ENCODE measurements at places on chromosomes 13 and 19.
A peak's percentile ranks its signal among the peaks of the same experiment; 100 is the strongest.

- no peak for DNase-seq
Measured at GRCh38 chr13:52808842-52809219, 39.6 kb downstream of the PCDH8 start.

- no peak for DNase-seq
Measured at GRCh38 chr19:40576151-40576584, 505 bp upstream of the SHKBP1 start.

GRCh38 chr13:41742917-41743552 lies 217.9 kb downstream of the VWA8 start:
- no peak for DNase-seq

- DNase-seq: no peak
Measured at GRCh38 chr13:102236830-102237229, 165.0 kb downstream of the FGF14 start.

- peak; percentile 37 for DNase-seq
Measured at GRCh38 chr13:28299916-28300315, 161.6 kb downstream of the PAN3 start.

GRCh38 chr19:48810151-48810550 lies 678 bp downstream of the BCAT2 start:
- DNase-seq: no peak

DNA sequence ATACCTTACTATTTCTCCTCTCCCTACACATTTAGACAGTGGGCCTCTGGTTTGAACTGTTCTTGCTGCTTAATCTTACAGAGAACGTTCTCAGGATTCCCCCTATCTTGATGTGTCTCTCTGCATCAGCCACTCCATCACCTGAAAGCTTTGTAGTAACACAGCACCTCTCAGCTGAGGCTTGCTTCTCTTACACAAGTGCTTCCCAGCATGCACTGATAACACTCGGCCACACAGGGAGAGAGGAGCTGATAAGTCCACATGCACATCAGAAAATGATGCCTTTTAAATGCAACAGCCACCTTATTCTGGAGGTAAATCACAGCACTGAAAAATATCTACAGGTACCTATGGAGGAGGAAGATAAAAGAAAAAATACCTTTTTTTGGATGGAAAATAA lies 192.2 kb upstream of the TSHZ3 start:
- no peak for DNase-seq

DNA sequence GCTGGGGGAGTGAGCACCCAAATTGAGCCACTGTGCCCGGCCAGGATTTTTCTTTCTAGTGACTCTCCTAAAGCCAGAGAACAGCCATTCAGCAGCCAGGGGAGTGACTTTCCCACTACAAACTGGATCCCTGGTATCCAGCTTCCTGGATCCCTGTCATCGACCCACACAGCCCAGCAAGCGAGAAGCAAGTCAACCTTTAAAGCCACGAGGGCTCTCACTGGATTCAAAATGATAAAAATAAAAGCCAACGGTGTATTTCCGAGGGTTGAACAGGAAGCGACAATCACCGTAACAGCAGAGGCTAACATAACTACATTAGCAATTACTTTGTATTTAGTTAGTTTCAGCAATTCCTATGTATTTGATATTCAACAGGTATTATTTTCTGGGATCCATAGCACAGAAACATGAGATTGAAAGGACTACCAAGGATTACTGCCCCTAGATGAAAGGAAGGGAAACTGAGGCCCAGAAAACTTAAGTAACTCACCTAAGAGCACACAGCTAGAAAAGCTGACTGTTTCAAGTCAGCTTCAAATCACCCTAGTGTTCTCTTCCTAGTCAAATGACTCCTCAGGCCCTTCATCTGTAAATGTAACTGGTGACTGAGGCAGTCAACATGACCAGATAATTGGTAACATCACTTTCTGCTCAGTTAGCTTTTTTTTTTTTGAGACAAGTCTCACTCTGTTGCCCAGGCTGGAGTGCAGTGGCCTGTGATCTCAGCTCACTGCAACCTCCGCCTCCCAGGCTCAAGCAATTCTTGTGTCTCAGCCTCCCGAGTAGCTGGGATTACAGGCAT lies 2.7 kb downstream of the RFX1 start:
- no peak for DNase-seq

GRCh38 chr19:50909240-50910070 lies 1.7 kb downstream of the KLK4 start:
- DNase-seq: no peak

DNA sequence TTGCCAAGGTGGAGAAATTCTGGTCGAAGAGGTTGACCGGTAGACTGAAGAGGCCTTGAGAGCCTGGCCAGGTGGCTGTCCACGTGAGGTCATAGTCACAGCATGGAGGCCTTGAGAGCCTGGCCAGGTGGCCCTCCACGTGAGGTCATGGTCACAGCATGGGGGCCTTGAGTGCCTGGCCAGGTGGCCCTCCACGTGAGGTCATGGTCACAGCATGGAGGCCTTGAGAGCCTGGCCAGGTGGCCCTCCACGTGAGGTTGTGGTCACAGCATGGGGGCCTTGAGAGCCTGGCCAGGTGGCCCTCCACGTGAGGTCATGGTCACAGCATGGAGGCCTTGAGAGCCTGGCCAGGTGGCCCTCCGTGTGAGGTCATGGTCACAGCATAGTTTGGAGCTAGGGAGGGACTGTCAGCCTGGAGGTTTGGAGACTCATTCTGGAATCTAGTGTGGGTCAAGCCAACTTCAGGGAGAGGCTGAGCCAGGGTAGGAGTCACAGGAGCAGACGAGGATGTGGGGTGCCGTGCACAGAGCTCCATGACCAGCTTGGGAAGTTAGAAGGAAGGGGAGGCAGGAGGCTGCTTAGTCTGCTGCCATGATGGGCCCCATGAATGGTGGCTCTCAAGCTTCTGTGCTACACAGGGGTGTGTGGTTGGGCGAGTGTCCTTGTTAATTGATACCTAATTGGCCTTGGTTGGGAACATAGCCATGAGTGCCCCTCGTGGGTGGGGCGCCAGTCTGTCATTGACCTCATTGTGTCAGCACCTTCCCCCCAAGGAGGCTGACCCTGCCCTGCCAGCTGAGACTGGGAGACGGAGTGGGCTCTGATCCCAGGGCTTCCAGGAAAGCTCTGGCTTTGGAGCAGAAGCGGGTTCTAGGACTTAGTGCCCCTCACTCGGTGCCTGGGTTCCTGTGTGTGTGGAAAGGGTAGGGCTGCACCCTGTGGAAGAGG lies 4.0 kb downstream of the LENG9 start:
- no peak for DNase-seq

DNA sequence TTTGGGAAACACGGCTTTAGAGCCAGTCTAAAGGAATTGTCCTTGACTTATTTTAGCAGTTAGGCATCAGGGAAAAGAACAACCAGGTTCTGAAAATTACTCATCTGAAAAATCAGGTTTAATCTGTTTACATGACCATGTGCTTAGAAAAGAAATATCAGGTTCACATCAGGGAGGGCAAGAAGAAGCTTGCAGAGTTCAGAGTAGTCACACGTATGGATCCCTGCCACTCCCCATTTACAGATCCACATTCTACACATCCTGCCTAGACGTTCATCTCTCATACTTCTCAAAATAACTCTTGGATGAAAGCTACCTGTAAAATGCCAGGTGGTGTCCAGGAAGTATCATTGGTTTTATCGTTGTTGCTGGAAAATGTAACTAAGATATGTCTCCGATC lies 14.0 kb upstream of the PHF11 start:
- no peak for DNase-seq

DNA sequence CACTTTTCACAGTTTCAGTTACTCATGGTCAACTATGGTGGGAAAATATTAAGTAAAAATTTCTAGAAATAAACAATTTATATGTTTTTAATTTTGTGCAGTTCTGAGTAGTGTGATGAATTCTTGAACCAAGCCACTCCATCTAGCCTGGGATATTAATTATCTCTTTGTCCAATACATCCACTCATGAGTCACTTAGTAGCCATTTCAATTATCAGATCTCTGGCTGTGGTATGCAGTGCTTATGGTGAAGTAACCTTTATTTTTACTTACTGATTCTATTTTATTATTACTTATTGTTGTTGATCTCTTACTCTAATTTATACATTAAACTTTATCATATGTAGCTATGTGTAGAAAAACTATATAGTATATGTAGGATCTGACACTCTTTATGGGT lies 128.9 kb upstream of the KLHL1 start:
- no peak for DNase-seq

- no peak for DNase-seq
Measured at GRCh38 chr19:5870986-5871394, 650 bp upstream of the FUT5 start.

GRCh38 chr13:78602561-78603239 lies 652 bp downstream of the POU4F1 start:
- DNase-seq: no peak

DNA sequence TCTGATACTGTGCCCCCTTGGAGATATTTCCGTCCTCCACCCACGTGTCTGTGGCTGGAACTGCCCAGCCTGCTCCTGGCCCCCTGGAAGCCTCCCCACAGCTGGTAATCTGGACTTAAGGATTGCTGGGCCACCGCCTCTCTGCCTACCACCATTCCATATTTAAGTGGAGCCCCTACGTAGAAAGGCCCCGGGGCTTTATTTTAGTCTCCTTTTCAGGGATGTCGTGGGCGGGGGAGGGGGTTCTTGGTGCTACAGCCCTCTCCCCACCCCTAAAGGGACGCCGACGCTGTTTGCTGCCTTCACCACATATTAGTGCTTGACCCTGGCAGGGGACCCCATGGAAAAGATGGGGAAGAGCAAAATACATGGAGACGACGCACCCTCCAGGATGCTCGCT lies 2.7 kb upstream of the NOP53 start:
- peak; percentile 21 for DNase-seq

GRCh38 chr19:37907735-37908455 lies 887 bp downstream of the SIPA1L3 start:
- no peak for DNase-seq

GRCh38 chr19:35733180-35734125 lies 8.8 kb downstream of the IGFLR1 start:
- no peak for DNase-seq

- DNase-seq: no peak
Measured at GRCh38 chr13:110484290-110485048, 77.1 kb downstream of the RAB20 start.

- DNase-seq: no peak
Measured at GRCh38 chr19:4534836-4535658, at the start of gene PLIN5. Gene PLIN5, minus strand, starts transcription at chr19:4535224. Its CDS starts 1,150 bp downstream, at chr19:4534074.

DNA sequence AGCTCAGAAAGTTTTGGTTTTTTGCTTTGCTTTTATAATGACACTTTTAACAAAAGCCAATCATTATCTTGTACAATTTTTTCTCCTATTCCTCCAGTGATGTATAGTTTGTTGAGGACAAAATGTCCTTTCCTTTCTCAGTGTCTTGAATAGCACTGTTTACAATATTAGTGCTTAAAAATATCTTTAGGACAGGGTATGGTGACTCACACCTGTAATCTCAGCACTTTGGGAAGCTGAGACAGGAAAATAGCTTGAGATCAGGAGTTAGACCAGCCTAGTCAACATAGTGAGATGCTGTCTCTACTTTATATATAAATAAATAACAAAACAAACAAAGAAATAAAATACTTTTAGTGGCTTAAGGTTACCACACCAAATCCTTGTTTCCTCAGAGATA lies 41.9 kb downstream of the SPRY2 start:
- DNase-seq: no peak

DNA sequence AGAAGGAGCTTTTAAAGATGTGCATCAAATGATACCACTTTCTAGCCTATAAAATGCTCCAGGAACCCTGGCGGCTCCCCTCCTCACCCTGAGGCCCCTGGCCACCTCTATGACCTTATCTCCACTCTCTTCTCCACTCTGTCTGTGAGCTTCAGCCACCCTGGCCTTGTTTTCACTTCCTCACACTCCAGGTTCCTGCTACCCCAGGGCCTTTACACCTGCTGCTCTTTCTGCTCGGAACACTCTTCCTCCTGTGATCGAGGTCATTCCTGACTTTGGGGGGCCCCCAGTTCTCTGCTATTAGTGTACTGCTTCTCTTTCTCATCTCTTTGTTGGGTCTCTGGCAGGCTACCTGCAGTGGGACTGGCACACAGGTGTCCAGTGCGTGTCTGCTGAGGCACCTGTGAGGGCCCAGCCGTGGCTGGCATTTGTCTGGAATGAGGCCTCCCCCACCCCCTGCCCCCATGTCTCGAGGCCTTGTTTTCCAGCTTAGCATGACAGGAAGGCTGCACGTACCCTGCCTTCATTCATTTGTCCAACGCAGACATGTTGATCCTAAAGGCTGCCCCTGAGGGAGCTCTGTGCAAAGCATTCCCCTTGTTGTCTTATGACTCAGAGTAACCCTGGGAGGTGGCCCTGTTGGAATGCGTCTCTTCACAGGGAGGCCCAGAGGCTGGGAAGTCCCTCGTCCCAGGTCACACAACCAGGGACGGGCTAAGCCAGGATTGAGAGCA lies 2.3 kb downstream of the DDA1 start:
- peak; percentile 61 for DNase-seq

GRCh38 chr13:65188721-65189120 lies 2041.4 kb downstream of the PCDH9 start:
- no peak for DNase-seq

GRCh38 chr13:111038887-111039286 lies 76.2 kb upstream of the ARHGEF7 start:
- DNase-seq: no peak

DNA sequence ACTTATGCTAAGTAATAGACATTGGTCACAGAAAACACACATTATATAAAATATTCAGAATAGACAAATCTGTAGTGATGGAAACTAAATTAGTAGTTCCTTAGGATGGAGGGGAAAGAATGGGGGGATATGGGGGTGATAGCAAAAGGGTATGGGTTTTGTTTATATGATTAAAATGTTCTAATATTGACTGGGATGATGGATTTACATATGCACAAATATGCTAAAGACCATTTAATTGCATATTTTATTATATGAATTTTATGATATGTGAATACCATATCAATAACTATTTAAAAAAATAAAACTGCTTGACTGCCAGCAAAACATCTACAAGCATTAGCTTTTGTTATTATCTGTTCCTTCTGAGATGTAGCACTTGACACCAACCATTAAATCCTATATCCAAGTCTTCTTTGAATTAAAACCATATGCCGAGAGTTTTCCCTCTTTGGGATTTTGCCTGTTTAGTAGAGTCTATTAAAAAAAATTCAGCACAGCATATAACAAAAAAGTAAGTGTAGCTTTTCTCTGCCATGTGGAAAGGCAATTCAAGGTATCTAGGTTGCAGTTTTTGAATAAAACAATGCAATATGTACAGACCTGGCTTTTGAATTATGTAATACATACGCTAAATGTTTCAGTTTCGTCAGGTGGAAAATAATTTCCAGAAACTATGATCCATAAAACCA lies 2584.1 kb upstream of the PCDH20 start:
- DNase-seq: no peak

- DNase-seq: no peak
Measured at GRCh38 chr13:48630773-48631172, 23.0 kb upstream of the CYSLTR2 start.

DNA sequence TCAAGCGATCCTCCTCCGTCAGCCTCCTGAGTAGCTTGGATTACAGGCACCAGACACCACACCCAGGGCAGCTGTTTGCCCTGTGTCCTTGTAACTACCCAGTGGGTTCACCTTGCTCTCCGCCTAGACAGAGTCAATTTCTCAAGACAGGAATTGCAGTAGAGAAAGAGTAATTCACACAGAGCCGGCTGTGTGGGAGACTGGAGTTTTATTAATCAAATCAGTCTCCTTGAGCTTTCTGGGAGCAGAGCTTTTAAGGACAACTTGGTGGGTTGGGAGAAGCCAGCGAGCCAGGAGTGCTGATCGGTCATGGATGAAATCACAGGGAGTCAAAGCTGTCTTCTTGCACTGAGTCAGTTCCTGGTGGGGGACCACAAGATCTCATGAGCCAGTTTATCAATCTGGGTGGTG lies 20.6 kb upstream of the ADGRE1 start:
- no peak for DNase-seq

GRCh38 chr13:73492811-73493210 lies 434.0 kb downstream of the KLF5 start:
- no peak for DNase-seq

All from fibroblast of gingiva (primary cell).